LHCN-M2 (cell line): ENCODE measurements at places on chromosomes 5 and 9. TPM values are rescaled to one million over a fixed set of nuclear protein-coding genes. Genes with fewer than 3 reads are reported as not detected.

- DNase-seq = no peak
Measured at GRCh38 chr5:10525124-10525495, 38.8 kb upstream of the ANKRD33B start.

IFNK gene
- not detected in 2 replicates for total RNA-seq

DNA sequence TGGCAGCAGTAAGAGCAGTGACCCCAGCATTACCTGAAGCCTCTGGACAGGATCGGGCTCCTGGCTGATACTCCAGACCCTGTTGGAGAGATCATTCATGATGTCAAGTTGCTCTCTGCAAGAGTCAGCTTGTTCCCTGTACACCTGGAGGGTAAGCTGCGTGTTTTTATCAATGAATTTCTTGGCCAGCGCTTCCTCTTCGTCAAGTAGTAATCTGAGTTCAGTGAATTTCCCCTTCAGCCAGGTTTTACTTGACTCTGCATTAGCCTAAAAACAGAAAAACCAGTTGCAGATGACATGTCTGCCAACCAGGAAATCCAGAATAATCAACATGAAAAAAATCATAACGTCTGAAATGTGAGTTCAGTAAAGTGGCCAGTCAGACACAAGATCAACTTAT lies 19.1 kb downstream of the TRIM14 start:
- DNase-seq = no peak

GRCh38 chr5:26757941-26758340 lies 280.4 kb downstream of the CDH9 start:
- no peak for DNase-seq

DNA sequence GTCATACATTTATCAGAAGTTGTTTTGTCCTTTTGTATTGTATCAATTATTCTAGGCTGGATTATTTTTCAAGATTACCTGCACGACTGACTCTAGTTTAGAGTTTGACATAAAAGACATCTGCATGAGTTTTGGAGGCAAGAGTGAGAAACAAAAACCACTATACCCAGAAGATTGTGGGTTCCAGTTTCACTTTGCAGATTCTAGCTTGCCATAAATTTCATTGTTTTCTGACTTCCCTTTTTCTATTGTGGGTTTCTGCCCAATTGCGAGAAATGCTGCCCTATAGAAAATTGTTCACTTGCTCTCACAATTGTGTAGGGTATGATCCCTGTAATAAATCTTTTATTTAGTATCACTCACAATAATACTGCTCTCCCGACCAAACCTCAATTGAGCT lies 1043.4 kb upstream of the CDH10 start:
- DNase-seq = no peak

- DNase-seq = no peak
Measured at GRCh38 chr5:79507251-79508205, 6.4 kb downstream of the HOMER1 start.
